ENCODE measurements at places on chromosomes 6 and 20.

DNA sequence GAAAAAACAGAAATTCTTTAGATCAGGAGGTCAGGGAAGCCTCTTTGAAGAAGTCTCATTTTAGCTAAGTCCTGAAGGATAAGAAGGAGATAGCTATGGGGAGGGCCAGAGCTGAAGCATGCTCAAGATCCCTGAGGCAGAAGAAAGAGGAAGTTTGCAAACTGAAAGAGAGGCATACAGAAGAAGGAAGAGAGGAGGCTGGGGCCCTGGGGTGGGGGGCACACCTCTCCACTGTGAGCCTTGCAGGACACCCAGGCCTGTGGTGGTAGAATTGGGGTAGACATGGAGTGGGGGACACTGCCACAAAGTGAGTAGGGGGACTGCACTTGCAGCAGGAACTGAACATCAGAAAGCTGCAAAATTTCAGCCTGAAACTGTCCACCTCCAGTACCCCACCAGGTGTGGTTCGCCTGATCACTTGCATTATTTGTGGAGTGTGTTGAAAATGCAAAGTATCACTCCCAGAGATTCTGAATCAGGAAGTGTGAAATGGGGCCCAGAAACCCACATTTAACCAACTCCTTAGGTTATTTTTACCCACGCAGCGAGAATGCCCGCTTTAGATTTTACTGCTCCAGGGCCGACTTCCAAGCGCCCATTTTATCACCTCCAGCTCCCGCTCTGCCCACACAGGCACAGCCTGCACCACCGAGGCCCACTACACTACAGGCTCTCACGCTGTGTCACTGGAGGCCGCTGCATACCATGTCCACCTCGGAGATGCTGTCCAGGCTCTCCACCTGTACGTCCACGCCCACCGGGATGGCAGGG lies 44.0 kb downstream of the GABRR2 start:
- no peak for DNase-seq

DNA sequence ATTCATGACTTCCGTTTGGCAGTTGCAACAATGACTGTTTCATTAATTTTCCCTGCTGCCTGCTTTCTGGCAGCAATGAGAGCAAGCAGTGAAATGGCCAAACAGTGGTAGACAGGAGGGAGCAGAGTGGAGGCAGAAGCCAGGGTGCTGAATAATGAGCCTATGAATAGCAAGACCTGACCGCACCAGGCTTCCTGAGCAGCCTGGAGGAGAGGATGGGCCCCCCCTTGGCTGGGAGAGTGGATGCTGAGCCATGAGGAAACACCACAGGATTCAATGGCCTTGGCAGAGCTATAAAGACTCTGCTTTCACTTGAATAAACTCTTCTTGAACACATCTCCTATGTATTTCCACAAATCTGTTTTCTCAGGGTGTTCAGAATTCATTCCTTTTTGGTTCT lies 68.1 kb upstream of the SNRPB2 start:
- DNase-seq, result no peak

DNA sequence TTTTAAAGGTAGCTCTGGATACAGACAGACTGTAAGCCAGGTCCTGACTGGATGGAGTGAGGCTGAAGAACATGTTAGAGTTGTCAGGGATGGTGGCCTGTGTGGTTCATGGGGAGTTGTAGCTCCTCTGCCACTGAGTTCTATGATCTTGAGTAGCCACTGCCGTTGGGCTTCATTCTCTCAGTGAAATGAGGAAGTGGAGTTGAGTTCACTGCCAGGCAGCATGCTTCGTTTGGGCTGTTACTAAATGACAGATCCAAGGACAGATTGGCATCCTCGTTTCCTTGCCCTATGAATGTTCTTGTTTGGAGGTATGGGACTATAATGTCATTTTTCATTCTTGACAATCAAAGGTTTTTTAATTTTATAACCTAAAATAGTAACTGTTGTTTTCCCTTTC lies 37.2 kb downstream of the SCAND1 start:
- DNase-seq, result no peak

DNA sequence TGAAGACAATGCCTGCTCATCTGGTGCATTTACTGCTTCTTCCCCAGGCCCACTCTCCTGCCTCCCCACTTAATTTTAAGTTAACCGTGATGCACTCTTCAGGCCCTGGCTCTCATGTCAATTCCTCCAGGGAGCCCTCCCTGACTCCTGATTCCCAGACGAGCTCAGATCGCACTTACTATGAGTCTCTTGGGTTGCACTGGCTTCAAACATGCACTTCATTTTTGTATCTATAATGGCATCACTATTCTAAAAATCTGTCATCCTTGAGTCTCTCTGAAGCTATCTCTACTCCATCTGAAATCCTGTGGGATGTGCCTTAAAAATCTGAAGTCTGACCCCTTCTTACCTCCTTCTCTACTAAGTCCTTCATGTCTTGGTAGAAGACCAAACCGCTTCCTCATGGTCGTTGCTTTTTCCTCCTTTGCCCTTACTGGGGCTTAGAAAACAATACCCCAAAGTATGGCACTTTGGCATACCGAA lies 24.7 kb downstream of the COX4I2 start:
- DNase-seq, result no peak

GRCh38 chr6:37324131-37325033 lies 29.4 kb upstream of the RNF8 start:
- no peak for DNase-seq

Measured in right renal pelvis (tissue), 4 donors.